ENCODE measurements at places on chromosomes 12 and 14.

DNA sequence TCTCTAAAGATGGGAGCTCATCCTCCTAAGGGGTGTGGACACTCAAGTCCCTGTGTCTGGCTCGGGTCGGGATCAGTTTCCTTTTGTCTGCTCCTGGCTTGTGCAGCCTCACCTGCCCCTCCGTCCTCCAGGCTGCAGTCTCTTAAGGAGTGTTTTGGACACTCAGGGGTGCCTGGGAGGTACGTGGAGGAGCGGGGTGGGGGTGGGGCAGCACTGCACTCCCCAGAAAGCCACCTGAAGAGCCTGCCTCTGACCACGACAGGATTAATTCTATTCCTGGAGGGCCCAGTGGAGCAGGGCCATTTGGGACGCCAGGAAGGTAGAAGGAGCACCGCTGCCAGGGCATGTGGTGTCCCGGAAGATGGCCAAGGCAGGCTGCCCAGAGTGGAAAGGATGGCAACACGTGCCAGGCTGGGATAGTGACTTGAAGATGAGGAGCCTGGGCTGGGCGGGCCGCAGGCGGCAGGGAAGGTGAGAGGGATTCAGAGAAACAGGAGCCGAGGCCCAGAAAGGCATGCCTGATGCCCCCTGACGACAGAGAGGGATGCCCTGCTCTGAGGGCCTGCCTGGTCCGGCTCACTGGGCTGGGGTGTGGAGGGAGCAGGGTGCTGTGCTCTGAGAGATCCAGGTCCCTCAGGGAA, 14.8 kb upstream of the LRTM2 start:
- DNase-seq, result no peak

- DNase-seq, result no peak
Observed at GRCh38 chr14:89564989-89565388, 148.0 kb upstream of the FOXN3 start.

DNA sequence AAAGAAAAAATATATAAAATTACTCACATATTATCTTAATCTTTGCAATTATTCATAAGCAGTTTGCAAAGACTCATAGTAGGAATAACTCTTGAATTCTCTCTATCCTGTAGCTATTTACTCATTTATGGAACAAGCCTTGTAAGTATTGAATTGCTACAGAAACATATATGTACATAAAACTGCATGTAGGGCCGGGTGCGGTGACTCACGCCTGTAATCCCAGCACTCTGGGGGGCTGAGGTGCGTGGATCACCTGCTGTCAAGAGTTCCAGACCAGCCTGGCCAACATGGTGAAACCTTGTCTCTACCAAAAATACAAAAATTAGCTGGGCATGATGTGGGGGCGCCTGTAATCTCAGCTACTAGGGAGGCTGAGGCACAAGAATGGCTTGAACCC, 286.2 kb downstream of the PPFIA2 start:
- DNase-seq, result no peak

DNA sequence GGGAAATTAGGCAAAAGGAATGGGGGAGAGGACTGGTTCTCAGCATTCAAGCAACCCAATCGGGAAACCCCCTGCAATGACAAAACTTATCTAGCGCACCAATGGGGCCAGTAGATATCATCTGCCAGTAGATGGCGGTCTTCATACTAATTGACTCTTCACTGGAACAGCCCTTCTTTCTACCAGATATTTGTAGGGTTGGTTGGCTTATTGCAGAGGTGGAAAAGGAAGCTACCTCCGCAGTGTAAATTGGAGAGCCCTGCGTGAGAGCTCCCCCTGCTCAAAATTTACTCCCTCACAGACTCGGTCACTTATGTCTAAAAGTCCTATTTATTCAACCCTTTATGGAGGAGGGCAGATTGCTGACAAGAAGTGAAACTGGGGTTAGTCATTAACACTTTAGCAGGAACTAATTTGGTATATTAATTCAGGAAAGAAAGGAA, 166.1 kb upstream of the CCND2 start:
- DNase-seq, result peak; percentile 81

DNA sequence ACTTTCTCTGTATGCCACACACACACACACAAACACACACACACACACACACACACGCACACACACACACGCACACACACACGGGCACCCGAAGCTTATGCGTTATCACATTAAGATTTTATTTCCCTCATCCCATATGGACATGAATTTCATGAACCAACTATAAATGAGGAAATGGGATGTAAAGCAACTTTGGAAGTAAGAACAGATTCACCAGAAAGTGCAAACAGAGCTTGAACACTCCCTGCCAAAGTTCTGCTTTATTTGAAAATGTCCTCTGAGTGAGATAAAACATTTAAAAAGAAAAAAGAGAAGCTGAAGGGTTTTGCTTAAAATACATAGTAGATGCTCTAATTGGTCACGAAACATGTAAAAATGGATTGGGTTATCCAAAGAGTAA, 90.4 kb upstream of the OTX2 start:
- no peak for DNase-seq

- no peak for DNase-seq
Observed at GRCh38 chr12:55713721-55714120, 2.1 kb upstream of the BLOC1S1 start.

- peak; percentile 56 for DNase-seq
Observed at GRCh38 chr12:92041742-92042141, 103.9 kb downstream of the BTG1 start.

DNA sequence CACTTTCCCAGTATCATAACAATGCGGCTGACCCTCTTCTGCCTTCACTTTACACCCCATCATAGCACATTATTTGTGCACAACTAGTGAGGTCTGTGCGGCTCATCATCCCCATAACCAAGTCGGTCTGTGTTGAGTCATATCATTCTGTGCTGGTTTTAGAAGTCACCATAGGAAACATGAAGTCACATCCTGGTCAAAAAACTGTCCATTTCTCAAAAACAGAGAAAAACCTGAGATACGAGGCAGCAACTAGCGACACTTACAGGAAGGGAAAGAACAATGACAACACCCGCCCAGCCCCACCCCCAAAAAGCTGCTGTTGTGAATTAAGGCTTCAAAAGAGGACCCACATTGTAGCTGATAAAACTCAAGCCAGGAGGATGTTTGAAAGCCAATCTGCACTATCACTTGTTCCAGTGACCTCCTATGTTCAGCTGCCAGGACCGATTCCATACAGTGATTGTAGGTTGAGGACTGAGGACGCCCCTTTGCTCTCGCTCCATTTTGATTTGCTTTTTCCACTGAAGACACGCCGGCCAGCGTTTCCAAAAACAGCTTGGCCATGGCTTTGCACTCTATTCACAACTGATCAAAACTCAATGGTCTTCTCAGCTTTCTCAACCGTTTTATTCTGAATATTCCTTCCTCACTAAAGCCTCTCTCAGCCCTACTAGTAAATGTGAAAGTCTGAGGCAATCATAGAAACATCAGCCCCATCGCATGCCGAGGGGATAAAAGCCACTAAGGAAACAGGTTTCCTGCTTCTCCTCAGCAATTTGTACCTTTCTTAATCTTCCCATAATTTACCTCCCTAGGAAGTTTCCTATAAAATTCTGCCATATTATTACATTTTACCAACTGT, 87.5 kb downstream of the DUSP16 start:
- peak; percentile 76 for DNase-seq

DNA sequence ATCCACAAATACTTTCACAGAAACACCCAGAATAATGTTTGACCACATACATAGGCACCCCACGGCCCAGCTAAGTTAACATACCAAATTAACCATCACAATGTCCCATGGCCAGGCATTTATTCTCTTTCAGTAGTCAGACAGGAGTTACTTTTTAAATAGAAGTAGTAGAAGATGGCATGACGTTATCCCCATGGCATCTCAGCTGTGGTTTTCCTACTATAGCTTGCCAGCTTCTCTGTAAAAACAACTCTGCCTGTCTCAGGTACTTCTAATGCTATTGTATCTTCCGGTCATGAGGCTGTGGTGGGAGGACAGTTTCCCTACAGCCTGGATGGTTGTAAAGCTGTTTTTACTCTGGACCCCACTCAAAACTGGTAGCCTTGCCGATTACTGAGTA, 19.3 kb downstream of the CTSG start:
- no peak for DNase-seq

DNA sequence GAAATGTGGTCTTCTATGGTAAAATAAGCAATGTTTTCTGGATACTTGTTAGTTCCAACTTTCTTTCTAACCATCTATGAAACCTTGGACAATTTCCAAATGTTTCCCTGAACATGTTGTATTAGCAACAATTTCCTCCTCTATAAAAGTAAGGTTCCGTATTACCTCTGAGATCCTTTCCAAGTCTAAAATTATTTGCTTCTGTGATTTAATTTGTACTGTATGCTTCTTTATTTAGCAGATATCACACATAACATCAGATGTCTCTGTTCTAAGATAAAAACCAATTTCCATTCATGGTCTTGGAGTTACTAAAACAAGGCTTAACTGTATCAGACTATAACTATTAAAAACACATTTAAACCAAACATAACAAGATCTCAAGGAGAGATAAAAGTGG, 177.2 kb downstream of the FOXA1 start:
- no peak for DNase-seq

DNA sequence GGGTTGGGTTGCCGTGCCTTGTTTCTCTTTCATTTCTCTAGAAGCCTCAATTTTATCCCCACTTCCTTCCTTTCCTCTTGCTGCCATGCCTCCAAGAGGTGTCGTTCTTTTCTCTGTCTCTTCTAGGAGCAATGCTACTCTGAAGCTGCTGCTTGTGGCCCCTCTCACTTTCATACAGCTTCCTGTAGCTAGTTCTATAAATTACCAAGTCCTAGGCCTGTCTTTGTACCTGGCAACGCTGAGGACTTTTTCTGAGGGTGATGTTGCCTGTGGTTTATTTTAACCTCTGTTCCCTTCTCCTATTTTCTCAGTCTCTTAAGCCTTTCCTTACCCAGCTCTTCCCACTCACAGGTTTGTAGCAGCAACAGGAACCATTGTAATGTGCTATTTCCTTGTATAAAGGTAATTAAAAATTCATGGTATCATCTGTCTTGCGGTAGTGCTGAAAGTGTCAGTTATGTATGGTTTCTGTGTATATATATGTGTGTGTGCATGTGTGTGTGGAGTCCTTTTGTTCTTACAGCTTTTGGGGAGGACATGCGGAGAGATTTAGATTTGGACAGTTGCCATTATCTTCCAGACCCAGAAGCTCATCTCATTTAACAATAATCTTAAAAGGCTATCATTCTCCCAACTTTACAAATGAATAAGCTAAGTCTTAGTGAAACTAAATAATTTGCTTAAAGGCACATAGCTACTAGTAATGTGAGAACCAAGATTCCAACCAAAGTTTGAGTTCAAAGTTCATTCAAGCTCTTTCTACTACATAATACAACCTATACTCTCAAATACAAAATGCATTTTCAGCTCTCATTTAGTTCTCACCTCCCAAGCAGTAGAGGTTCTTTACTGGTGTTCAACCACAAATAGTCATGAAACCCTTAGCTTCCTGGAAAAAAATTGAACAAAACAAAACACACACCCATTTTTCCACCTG, 43.8 kb downstream of the DDHD1 start:
- DNase-seq, result peak; percentile 55

- no peak for DNase-seq
Observed at GRCh38 chr14:105332350-105332874, 17.9 kb downstream of the PACS2 start.

- no peak for DNase-seq
Observed at GRCh38 chr12:115062741-115063140, 378.8 kb upstream of the TBX3 start.

Data from CD4-positive, alpha-beta memory T cell (primary cell).